Lung (tissue), 17 donors: ENCODE measurements at places on chromosomes 2 and 18.

DNA sequence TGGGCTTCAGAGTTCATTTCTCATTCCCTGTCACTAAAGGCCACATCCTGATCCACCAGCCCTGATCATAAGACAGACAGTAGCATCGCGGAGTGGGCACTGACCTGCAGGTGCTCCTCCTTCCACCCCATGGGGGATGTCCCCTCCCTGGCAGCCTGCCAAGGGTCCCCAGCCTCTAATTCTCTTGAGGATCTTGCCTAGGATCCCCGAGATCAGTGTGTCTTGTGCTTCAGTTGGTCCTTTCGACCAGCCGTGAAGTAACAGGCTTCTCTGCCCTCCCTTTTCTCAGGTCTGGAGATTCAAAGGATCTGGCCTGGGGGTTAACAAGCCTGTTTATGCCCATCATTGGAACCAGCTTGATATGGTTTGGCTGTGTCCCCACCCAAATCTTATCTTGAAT, 74.5 kb downstream of the ALPK2 start:
- no peak for DNase-seq

DNA sequence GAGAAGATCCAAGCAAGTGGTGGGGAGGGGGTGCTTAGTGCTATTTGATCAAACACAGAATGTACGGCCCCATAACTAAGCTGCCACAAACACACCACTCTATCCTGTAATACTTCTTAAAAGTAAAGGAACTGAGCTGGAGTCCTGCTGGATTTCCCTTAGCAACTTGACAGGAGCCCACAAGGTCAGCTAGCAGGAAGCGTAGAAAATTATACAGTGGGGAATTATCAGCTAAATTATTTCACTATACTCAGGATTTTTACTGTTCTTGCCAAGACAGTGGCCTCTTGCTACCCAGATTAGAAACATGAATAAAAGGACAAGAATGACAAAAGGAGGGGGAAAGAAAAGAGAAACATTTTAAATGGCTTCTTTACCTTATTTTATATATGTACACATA, 217.1 kb downstream of the ZNF521 start:
- no peak for DNase-seq

DNA sequence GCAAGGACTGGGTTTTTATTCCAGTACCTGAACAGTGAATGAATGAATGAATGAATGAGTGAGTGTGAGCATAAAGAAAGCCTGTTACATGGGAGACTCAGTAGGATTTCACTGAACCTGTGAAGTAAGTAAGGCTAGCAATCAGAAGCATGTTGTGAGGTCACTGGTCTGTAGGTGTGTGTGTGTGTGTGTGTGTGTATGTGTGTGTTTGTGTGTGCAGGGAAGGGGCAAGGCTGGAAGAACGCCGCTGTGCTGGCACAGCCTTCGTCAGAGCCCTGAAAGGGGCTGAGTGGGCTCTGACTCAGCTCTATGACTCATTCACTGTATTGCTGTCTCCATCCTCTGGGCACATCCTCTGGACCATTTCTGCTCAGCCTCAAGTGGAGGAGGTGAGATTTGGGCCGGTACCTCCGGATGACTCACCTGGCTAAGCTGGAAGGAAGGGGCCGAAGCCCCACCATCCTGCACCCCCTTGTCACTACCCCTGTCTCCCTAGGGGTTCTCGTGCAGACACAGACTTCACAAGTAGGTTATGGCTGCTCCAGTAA, 51.4 kb upstream of the MRPL33 start:
- DNase-seq = no peak

DNA sequence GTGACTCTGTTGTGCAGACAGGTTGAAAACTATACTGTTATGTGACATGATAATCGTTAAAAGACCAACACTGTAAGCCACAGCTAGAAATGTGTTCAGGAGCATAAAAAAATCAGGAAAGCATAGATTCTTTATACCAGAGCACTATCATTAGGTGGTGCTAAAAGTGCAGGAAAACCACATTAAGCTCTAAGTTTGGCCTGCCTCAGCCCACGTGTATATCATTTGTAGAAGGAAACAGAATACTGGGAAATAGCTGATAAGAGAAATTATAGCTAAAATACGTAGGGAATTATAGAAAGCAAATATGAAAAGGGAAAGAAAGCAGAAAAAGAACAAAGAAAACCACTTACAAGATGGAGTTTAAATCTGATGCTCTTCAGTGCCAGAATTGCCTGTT, 26.5 kb upstream of the C2orf74 start:
- DNase-seq = peak; percentile 62

DNA sequence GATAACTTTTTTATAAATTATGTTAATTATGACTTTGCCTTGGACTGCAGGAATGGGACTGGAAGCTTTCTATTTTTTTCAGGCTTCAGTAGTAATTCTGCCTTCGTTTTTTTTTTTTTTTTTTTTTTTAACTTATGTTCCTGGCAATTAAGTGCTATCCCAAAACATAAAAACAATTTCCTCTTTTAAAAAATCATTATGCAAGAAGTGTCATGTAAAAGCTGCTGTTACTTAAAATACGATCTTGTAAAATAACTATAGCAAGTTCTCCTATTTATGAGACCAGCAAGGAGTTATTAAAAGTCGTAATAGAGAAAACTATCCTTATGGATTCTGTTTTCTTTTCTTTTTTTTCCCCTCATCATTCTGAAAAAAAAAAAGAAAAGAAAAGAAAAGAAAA, 301.6 kb upstream of the FBXO11 start:
- peak; percentile 49 for DNase-seq

GRCh38 chr2:98445177-98445682, 572 bp downstream of the INPP4A start:
- no peak for DNase-seq

GRCh38 chr2:102012061-102012614, 20.4 kb downstream of the IL1R2 start:
- no peak for DNase-seq

DNA sequence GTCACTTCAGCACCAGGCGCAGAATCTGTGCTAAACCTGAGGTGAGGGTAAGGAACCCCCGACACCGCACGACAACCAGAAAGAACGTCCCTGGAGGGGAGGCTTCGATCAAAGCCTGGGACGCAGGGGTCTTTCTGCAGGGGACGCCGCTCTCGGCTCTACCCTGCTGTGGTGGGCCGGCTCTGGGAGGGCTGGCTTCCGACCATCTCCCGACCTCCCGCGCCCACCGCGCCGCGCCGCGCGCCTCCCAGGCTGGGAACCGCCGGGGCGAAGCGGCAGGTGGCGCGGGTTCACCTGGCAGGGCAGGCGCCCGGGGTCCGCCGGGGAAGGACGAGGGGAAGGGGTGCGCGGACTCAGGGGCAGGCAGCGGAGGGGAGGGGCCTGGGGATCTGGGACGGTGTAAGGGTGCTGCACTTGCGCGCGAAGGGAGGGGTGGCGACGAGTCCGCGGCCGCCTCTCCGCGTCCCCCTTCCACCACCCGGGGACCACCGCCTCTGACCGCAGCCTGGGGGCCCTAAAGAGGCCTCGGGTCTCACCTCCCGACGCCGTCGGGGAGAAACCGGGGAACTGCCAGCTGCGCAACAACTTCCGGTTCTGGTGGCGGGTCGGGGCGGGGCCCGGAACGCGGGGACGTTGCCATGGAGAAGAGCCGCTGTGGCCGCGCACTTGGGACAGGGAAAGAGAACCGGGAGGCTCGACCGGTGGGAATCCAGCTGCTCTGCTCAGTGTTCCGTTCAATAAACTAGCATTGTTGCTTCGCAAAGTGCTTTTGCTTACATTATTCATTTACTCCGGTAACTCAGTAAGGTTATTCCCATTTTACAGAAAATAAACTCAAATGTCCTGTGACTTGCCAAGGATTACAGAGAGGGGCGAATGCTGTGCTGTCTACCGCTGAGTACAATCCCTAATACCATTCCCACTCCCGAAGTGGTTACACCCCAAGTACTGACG, at the start of gene ZNF396:
Gene ZNF396 (minus strand): TSS at position 596 of the 954 bp plus-strand sequence. CDS start 3,045 bp downstream, outside the sequence.
- peak; percentile 88 for DNase-seq

DNA sequence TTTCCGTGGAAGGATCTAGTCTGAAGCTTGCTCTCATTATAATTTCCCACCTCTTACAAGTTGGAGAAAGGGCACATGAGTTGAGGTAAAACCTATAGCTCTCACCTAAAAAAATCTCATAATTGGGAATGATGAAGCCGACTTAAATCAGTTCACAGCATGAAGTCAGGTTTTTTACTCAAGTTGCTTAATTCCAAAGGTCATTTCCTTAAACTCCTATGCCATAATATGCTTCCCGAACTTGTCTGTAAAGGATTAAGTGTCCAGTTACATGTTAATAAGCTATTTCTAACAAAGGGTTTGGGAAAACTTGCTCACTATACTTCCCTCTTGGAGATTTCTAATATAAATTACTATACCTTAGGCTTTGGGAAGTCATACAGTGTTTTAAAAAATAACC, 481.2 kb downstream of the NUP35 start:
- DNase-seq = no peak

GRCh38 chr2:10331027-10331701, 28.5 kb downstream of the HPCAL1 start:
- no peak for DNase-seq

DNA sequence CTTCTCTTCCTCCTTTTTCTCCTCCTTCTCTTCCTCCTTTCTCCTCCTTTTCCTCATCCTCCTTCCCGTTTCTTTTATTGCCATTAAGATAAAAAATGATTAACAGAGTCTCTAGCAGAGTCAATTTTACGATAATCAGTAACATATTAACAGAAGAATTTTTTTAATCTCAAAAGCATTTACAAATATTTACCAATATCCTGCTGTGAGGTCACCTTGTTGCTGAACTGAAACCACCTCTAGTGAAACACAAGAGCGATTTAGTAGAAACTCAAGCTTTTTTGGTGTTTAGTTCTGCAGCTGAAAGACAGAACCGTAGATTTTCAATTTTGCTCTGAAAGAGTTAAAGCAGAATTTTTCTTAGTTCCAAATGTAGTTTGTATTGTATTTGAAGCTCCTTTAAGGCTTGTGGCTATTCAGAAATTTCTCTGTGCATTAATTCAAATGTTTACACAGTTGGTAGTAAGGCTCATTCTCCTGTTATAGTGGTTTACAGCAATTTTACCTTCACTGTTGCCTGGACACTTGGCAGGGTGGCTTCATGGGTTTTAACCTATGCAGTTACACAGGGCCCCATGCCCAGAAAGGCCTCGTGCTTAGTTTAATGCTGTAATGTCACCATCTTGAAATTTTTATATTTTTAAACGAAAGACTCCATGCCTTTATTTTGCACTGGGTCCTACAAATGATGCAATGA, 1106.6 kb upstream of the FAM98A start:
- DNase-seq = no peak

DNA sequence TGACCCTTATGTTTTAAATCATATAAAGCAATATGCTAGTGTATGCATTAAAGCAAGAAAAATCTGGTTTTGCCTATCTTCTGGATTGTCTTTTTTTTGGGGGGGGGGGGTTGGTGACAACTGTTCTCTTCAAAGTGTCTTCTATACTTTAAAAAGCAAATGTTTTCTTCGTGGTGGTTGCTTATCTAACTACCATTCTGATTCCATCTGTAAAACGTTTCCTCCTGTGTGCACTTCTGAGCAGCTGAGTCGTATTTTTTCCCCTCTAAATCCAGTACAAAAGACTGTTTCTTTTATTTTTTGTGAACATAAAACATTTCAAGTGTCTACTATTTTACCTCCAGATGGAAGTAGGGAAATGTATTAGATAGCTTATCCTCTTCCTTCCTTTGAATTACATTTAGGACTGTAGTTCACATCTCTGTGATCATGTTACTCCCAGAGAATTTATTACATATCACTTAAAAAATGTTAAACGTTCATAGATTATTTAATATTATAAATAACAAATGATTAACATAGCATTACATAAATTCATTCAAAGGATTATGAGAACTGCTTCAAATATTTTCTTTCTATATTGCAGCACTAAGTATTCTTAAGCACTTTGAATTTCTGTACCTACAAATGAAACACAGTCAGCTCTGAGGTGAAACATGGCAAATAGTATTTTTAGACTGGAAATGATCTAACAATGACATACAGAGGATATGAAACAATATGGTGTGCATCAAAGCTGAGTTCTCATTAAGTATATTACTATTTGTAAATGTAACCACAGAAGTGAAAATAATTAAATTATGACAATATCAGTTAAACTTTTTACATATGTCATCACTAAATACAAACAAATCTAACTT, 56.4 kb downstream of the SCN3A start:
- DNase-seq = no peak

DNA sequence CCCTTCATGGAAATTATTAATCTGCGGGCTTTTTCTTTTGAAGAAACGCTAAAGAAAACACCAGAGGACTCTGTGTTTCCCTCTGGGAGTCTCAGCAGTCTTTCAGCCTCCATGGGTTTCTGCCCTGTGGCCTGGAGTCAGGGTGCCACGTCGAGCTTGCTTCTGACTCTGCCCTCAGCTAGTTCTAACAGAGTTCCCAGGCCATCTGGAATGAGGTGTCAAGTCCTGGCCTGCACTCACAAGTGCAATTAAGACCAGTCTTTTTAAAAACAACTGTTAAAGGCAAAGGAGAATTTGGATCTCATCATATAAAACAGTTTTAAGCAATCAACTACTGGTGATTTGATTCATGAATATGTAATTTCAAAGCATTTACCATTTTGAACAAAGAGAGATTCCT, 157.3 kb downstream of the RHBDD1 start:
- no peak for DNase-seq

DNA sequence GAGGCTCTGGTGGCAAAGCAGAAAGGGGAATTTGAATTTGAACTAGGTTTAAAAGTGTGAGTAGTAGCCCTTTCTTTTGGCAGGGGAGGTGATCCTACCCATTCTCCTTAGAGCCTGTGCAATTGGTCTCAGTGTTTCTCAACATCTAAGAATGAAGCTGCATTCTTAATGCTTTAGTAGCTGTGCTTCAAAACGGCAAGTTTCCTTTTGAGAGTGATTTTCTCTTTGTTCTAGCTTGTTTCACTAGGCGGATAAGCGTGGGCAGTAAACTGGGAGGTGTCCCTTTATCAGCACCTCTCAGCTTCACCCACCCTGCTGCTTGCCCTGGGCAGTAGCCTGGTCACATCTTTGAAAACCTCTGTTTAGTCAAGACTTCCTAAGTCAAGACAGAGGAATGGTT, 6.7 kb downstream of the CRIM1 start:
- peak; percentile 48 for DNase-seq

GRCh38 chr2:228282376-228282775, 100.9 kb upstream of the SPHKAP start:
- DNase-seq = no peak

DNA sequence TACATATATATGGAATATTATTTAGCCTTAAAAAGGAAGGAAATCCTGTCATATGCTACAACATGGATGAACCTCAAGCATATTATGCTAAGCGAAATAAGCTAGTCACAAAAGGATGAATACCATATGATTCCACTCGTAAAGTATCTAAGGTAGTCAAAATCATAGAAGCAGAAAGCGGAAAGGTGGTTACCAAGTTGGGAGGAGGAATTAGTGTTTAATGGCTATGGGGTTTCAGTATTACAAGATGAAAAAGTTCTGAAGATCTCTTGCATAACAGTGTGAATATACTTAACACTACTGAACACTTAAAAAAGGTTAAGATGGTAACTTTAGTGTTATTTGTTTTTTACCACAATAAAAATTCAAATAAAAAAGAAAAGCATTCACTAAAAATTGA, 99.0 kb downstream of the MGAT5 start:
- DNase-seq = no peak

DNA sequence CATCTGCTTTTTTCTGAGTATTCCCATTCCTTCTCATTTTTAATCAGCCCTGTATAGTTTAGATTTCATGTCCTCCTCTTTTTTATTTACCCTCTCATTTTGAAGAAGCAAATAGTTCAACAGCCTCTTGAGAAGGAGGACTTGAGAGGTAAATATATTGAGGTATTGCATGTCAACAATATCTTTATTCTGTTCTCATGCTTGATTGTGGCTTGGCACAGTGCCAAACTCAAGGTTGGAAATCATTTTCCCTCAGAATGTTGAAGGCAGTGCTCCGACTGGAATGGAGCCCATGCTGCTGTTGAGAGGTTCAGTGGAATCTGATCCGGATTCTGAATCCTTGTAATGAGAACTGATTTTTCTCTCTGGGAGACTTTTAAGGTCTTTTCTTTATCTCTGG, 31.0 kb upstream of the GALNT3 start:
- DNase-seq = peak; percentile 49
